ENCODE measurements at places on chromosomes 2 and 18.

- DNase-seq, result no peak
These were observed 43.4 kb upstream of the GMCL1 start for GRCh38 chr2:69786052-69786560.

- no peak for DNase-seq
These were observed 4.6 kb upstream of the PSMD14 start for GRCh38 chr2:161303535-161304050.

DNA sequence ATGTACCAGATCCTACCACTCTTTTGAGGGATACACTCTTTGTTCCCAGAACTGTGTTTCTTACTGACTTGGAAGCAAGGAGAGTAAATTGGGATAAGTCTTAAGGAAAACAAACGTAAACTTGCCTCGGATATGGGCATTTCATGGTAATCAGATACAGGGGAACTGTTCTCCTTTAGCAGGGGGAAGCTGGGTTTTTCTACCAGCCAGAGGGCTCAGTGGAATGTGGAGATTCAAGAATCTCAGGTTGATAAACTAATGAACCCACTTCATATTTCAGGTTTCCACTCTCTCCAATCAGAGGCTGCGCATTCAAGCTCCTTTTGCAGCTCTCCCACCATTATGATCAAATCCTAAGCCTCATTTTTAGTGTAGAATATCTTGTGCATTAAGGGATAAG is 676.5 kb upstream of the FSHR start:
- no peak for DNase-seq

- DNase-seq, result no peak
These were observed 30.3 kb upstream of the SAP130 start for GRCh38 chr2:128058114-128058513.

- DNase-seq, result no peak
These were observed 87.5 kb downstream of the TRIB2 start for GRCh38 chr2:12804091-12804856.

DNA sequence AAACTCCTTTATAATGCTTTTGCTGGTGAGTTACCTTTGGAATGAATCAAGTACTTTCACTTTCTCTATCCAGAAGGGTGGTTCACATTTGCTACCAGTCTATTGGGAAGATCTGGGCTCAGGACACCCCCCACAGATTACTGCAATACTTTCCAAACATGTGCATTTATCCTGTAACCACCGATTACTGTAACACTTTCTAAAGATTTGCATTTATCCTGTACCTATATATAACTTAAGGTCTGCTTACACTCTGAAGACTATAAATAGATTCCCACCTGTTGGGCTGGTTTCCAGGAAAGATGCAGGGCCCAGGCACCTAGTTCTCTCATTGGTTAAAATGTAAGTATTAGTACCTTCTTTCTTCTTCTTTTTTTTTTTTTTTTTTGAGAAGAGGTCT is 113.0 kb upstream of the NEDD4L start:
- no peak for DNase-seq

- DNase-seq, result no peak
These were observed 29.2 kb downstream of the KCTD1 start for GRCh38 chr18:26519114-26519513.

- DNase-seq, result no peak
These were observed 44.7 kb downstream of the FAM210A start for GRCh38 chr18:13681701-13682100.

GRCh38 chr2:165953306-165953654 is 296 bp downstream of the TTC21B start:
- DNase-seq, result no peak
